ENCODE measurements at places on chromosomes 7 and 10.

GRCh38 chr10:114174695-114175188, 739 bp upstream of the CCDC186 start:
- ATAC-seq: no peak

GRCh38 chr7:5678295-5679047, 103.0 kb downstream of the RNF216 start:
- no peak for ATAC-seq

- no peak for ATAC-seq
Observed at GRCh38 chr10:32985775-32986350, 27.8 kb upstream of the ITGB1 start.

DNA sequence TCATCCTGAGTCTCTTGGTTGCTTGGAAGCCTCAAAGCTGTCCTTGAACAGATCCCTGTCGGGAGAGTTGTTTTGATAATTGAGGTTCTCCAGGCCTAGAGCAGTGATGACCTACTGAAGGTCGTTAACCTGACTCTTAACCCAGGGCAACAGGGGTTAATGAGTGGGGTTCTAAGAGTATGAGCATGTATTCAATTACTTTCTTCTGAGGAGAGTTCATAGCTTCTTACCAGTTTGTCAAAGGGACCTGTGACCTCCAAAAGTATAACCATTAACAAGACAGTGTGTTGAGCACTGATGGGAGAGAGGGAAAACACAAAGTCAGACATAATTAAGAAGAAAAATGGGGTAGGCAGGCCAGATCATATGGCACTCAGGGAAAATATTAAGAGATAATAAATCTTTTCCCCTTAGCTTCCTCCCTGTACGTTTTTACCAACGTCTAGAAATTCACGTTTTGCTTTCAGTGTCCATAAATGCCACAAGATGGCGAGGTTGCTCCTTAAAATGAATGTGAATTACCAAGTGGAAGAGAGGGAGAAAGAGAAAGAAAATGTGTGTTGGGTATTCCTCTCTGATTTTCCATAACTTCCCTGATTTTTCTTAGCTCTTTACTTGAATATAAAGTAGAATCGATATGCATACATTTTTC, 97.6 kb downstream of the SUGCT start:
- ATAC-seq: no peak

DNA sequence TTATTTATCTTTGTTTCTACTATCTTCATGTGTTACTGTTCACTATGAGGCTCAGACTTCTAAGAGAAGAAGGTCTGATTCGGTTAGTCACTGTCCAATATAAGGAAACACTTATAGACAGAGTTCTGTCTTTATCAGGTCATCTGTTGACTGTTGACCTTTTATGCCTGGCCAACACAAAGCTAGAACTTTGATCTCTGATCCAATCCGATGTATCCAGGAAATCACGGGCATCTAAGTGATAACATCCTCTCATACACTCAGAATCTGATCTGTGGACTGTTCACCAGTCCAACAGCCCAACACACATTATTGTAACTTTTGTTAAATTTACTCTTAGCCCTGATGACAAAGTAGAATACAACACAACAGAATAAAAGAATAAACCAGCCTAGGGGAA, 114.6 kb downstream of the SRI start:
- ATAC-seq: no peak

DNA sequence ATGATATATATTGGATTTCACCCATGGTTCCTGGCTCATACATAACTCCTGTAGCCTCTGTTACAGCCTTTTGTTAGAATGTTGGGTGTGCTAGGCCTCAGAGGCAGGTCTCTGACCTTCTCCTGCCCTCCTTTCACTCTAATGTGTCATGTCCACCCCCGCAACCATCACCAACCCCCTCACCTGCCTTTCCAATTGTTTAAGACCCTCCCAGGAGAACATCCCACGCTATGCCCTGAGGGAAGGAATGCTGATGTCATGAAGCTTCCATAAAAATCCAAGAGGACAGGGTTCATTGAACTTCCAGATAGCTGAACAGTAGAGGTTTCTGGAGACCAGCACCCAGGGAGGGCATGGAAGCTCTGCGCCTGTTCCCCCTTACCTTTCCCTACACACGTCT, 30.8 kb upstream of the C10orf67 start:
- no peak for ATAC-seq

- no peak for ATAC-seq
Observed at GRCh38 chr7:22662556-22663356, 64.2 kb upstream of the IL6 start.

DNA sequence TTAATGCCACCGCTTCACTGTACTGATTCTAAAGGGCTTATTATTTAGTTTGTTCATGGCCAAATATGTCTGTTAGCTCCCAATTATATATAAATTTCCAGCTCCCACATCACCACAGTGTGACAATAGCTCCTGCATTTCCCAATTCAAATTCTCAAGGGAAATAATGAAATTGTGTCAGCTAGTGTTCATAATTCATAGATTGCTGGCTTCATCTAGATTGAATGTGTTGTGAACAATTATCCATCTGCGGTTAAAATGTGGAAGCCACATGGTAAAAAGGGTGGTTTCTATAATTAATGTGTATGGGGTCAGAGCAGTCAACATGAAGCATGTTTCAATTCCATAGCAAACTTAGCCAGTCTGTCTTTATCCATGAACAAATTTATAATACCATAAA, 154.3 kb downstream of the SEMA3E start:
- no peak for ATAC-seq

GRCh38 chr7:149409895-149410294, 51.0 kb downstream of the ZNF777 start:
- no peak for ATAC-seq

DNA sequence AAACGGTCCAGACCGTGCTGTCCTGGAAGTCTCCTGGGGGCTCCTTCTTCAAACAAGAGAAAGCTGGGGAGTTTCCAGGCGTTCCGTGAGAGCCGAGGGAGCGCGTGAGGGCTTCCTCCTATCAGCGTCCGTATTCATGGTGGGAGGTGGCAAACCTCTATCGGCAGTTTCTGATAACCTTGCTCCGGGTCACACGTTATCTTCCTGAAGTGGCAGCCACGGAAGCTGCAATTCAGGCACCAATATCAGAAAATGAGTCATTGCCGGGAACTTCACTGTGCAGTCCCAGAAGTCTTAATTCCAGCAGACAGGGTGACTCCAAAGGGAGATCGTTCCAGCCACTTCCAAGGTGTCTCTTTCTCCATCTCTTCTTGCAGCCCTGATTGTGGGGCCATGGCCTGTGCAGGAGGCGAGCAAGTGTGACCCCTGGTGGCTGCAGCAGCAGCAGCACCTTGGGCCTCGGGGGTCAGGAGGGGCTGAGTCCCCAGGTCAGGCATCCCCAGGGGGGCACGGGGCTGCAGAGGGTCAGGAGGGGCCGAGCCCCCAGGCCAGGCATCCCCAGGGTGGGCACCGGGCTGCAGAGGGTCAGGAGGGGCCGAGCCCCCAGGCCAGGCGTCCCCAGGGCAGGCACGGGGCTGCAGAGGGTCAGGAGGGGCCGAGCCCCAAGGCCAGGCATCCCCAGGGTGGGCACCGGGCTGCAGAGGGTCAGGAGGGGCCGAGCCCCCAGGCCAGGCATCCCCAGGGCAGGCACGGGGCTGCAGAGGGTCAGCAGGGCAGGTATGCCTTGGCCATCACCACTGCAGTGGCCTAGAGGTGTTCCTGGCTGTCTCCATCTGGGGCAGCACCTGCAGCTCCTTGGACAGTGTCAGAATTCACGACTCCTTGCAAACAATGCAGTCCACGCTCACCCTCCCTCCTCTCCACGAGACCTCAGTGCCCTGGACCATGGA, 538.7 kb downstream of the DNAJB6 start:
- ATAC-seq: peak; percentile 69

GRCh38 chr7:27689591-27690164, 27.0 kb upstream of the HIBADH start:
- peak; percentile 51 for ATAC-seq

DNA sequence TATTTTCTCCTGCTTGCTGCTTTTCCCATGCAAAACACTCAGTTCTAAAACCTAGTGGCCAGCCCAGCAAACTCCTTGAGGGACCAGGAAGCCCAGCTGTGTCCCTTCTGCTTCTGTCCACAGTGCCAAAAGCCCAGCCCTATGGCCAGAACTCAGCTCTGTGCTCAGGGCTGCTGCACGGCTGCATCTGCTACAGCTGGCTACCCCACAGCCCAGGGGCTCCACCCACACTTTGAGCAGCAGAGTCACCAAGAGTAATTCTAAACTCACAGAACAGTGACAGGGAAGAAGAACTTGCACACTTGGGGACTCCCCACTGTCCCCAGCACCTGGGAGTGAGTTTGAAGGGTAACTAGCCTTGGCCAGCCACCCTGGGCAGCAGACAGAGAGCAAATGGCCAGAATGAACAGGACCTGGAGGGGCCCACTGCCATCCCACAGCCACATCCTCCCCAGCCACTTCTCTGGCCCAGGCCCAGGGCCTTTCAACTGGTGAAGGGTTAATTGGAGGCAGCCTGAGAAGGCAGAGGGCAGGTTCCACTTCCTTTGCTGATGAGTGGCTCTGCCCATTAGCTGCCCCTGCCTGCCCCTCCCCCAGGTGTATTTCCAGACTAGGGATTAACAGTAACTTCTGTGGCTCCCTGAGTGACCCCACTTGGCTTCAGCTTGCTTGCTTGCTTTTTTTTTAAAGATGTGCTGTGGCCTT, 28.1 kb upstream of the TRIM8 start:
- no peak for ATAC-seq

DNA sequence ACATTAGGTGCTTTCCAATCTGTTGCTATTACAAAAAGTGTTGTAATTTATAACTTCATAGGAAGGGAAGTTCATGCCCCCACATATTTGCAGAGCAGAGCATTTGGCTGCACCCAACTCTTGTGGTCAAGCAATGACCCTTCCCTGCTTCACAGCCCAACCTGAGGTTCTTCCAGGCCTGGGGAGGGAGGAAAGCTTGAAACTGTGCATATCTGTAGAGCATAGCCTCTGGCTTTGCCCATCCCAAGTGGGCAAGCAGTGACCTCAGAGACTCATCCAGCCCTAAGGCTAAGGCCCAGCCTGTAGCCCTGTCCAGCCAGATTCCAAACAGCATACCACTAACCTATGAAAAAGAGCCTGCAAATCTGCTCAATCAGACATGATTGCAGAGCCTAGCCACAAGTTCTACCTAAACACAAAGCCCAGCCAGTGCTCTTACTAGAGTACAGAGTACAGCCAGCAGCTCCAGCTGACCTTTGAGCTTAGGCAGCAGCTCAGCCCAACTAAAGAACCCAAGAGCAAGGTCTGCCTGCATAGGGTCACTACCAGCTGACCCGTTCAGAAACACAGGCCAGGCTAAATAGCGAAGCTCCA, 14.4 kb upstream of the GSTK1 start:
- ATAC-seq: no peak

DNA sequence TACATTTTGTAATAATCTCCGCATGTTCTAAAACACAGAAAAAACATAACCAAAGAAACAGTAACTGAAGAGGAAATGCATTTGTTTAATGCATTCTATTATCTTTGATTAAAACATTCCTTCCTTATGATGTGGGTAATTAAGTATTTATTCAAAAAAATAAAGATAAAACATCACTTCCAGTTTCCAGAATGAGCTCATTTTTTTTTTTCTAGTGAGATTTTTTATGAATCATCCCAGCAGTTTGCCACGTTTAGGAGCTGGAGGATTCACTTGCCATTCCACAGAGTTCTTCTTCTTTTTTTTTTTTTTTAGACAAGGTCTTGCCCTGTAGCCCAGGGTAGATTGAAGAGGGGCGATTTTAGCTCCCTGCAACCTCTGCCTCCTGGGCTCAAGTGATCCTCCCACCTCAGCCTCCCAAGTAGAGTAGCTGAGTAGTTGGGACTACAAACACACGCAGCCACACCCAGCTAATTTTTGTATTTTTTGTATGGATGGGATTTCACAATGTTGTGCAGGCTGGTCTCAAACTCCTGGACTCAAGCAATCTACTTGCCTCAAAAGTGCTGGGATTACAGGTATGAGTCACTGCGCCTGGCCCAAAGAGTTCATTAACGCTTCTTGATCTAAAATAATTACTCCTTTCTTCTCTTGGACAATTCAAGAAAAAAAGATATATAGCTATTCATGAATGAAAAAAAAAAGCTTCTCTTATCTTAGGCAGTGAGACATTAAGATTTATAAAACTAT, 177.3 kb downstream of the DKK1 start:
- ATAC-seq: no peak

DNA sequence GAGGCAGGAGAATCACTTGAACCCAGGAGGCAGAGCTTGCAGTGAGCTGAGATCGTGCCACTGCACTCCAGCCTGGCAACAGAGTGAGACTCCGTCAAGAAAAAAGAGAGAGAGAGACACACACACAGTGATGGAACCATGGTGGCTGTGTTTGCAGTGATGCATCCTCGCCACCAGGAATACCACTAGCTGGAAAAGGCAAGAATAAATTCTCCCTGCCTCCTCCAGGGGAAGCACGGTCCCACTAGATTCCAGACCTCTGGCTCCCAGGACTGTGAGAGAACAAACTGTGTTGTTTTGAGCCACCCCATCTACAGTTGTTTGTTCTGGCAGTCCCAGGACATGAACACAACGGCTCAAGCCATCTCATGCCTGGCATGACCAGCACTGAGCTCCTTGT, 320.3 kb upstream of the FOXK1 start:
- ATAC-seq: no peak

- ATAC-seq: no peak
Observed at GRCh38 chr7:131878777-131879176, 322.3 kb upstream of the PODXL start.

- no peak for ATAC-seq
Observed at GRCh38 chr10:110759523-110759922, 112.2 kb upstream of the PDCD4 start.

- peak; percentile 89 for ATAC-seq
Observed at GRCh38 chr7:106736508-106737201, 75.7 kb upstream of the CCDC71L start.

- no peak for ATAC-seq
Observed at GRCh38 chr7:19619122-19619521, 89.7 kb downstream of the POLR1F start.

DNA sequence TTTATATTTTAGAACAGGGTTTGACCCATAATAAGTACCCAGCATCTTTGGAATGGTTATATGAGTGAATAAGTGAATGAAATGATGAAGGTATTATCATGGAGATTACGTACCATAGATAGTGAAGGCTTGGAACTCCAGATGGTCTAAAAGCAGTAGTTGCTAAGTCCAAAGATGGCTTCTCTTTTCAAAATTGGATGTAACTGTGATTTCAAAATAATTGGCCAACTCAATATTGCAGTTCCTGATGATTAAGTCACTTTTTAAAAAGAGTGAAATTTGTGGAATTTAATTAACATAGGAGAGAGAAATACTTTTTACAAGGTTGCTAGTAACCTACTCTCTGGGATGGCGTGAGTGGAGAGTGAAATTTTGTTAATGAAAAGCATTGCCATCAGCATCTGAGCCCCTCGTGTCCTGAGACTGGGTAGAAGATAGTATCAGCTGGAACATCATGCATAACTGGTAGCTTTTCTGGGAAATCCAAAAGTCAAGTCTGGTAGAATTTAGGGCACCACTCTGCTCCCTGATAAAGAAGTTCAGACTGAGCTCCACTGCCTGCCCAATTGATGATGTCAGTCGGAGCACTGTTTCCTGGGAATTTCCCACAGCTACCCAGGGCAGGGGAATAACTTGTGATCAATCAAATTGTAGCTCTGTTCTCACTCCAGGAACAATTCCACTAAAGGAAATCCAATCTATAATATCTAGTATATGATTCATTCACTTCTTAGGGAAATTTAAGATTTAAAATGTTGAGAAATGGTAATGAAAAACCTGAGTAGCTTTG, 3.2 kb downstream of the GPR141 start:
- ATAC-seq: no peak

GRCh38 chr7:5330288-5330687, 47.5 kb downstream of the SLC29A4 start:
- ATAC-seq: no peak

GRCh38 chr10:491667-492424, 197.6 kb downstream of the DIP2C start:
- no peak for ATAC-seq

All from activated CD4-positive, CD25-positive, alpha-beta regulatory T cell treated with anti-CD3 and anti-CD28 coated beads, Interleukin-2, amount 50 U/mL, for 24 hours (primary cell).